ENCODE measurements at places on chromosomes 1 and 21.

- DNase-seq = peak; percentile 53
Observed at GRCh38 chr1:16013220-16013907, 4.5 kb downstream of the HSPB7 start.

DNA sequence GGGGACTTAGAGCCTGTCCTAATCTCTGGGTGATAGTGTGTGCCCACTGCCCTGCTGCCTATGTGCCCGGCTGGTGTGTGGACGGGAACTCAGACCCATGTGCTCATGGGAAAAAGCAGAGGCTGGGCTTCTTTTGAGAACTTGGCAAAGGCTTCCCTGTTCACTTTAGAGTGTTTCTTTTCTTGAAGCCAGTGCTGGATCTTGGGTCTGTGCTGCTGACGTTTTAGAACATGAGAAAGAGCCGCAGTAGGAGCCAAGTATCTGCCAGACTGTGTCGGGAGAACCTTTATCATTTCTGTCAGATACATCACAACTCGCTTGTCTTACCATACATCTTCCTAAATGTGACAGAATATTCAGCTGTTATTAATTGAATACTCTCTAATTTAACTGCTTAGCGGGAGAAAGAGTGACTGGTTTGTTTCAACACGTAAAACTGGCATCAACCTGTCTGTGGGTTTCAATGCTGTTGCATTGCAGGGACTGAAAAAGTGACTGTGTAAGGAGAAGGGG, 195.2 kb downstream of the PBX1 start:
- DNase-seq = no peak

- DNase-seq = no peak
Observed at GRCh38 chr1:165650981-165651625, 20.1 kb downstream of the MGST3 start.

DNA sequence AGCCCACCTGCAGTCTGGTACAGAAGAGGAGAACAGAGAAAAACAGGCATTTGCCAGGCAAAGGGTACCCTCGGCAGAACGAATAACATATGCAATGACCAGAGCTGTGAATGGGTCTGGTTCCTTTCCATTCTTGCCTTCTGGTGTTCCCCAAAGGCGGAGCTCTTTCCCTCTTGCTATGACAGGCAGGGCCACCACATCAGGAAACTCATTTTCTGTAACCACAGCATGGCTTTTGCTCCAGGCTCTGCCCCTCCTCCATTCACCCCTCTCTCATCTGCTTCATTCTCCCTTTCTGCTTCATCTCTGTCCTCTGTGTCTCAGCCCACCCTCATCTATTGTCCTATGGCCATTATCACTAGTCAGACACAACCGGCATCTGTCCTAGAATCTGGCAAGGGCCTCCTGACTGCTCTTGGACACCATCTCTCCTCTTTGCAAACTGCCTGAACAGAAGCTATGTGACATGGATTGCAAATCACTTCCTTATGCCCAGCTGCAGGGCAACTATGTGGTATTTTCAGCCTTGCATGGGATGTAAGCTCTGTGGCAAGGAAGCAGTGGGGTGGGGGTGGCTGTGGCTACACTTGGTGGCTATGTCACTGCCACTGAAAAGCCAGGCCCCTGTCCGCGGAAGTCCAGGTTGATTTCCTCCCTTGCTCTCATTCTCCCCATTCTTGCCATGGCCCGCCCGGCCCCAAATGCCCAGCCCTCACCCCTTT, 78.8 kb upstream of the ABCD3 start:
- no peak for DNase-seq

DNA sequence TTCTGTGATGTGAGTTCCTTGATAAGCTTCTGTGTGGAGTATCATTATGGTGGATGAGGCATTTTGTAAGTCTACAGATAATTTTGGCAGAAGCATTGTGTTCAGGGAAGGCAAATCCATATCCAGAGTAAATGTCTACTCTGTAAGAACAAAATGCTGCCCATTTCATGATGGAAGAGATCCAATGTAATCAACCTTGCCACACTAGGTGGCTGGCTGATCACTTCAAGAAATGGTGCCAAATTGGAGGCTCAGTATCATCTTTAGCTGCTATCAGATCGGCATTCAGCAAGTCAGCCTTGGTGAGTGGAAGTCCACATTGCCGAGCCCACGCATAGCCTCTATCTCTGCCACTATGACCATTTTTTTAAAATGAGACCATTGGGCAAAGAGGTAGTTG, 565.8 kb upstream of the USP24 start:
- DNase-seq = no peak

- peak; percentile 43 for DNase-seq
Observed at GRCh38 chr1:156511644-156512043, 11.1 kb upstream of the MEF2D start.

- DNase-seq = no peak
Observed at GRCh38 chr1:241638099-241638682, 2.0 kb downstream of the CHML start.

- DNase-seq = no peak
Observed at GRCh38 chr1:189609167-189609566, 868.5 kb downstream of the BRINP3 start.
